Mammary epithelial cell (primary cell): ENCODE measurements at places on chromosomes 5 and 9. TPM values are rescaled to one million over a fixed set of nuclear protein-coding genes. Genes with fewer than 3 reads are reported as not detected.

DNA sequence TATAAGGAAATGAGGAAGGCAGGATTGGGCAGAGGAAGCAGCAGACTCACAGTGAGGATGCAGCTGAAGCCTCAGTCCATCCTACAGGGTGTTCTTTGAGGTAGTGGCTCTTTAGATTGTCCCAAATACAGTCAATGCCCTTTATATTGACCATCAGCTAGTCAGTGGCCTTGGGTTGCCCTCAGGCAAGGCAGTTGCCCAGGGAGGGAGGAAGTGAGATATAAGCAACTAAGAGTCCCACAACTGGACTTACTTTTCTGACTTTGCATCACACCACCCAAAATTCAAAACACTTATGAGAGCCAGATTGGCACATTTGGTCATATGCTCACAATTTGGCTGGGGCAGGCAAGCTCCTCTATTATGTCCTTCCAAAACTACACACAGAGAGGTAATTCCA is 9.4 kb upstream of the SLC12A2 start:
- DNase-seq: no peak

- DNase-seq: no peak
Measured at GRCh38 chr9:93071464-93071863, 13.0 kb downstream of the SUSD3 start.

DNA sequence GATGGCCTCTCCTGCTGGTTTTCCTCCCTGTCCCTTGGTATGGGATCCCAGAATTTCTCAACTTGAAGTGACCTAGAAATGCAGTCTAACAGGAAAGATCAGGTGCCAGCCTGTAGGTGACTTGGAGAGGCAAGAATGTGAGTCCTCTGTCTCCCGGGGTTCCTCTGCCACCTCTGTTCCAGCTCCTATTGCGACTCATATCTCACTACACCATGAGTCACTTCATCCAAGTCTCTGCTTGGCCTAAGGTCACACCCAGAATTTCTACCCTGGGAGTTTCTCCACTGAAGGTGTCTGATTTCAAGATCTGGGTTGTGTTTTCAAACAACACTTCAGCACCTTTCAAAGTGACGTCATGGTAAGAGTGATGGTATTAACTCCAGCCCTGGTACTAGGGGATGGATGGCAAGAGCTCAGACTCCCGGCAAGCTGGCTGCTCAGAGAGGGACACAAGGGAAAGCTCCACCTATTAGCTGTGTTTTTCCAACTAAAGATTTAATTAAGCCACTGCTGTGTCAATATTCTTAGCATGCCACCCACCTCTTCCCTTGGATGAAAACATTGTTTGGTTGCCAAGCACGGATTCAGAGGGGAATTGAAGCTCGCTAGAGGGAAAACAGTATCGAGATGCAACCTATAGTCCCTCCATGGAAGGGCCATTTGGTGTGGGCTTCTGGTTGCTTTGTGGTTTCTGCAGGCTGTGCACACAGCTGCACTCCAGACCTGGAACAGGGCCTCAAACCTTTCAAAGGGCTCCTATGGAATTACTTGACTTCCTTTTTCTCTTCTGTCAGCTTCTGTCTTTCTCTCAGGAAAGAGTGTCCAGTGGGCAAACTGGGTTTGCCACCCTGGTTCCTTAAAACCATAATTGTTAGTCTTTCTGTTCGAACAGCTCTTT is 205.7 kb downstream of the GAS1 start:
- DNase-seq: peak; percentile 97

DNA sequence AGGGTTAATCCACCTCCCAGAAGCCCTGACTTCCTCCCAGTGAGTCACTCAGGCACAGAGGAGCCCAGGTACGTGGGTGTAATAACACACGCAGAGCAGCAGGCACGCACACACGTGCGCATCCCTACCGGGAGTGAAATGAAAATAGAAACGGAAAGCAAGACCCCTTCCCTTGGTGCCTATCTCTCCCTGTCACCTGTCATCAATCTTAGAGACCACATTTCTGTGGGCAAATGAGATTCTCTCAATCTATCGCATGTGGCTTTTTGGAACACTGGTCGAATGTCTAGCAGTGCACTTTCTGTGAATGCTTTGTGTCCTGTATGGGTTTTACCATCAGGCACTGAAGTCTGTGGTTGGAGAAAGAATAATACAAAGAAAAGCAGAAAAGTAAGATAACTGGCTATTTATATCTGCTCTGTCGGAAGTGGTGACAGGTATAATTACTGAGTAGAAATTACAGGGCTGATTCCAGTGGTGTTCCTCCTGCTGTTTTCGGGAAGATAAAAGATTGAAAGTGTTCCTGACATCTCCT is 137.7 kb upstream of the GRIA1 start:
- peak; percentile 75 for DNase-seq

DNA sequence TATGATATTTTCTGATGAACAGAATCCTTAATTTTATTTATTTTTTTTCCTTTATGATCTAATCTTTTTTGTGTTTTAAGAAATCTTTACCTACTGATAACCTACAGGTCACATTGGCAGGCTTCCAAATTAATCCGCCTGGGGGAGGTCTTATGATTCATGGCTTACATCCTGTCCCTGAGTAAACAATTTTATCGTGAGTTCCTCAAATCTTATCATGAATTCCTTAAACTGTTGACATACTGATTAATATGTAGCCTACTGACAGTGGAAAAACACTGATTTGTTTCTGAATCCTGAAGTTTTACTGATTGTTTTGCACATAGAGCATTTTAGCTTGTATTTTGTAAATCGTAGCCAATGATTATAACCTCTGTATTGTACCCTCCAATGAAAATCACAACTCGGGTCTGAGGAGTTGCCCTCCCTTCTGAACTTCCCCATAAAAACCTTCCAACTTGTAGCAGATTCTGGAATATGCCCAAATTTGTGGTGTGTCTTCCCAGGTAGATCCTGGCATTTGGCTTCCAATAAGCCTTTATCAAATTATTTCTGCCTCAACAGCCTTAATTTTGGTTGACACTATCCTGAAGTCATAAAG is 105.6 kb downstream of the VCAN start:
- DNase-seq: peak; percentile 9

- DNase-seq: peak; percentile 9
Measured at GRCh38 chr5:103667068-103667467, 104.5 kb upstream of the NUDT12 start.

- no peak for DNase-seq
Measured at GRCh38 chr5:133825631-133826289, 142.7 kb downstream of the C5orf15 start.

GRCh38 chr5:78283105-78283504 is 11.4 kb downstream of the AP3B1 start:
- DNase-seq: no peak

The PTGS1 gene
- total RNA-seq: 14.8 and 16.4 TPM in 2 replicates
